ENCODE measurements at places on chromosomes 3 and 15.

- DNase-seq = no peak
Observed at GRCh38 chr3:62365391-62366125, 7.8 kb downstream of the FEZF2 start.

- DNase-seq = no peak
Observed at GRCh38 chr3:12931273-12931905, 90.0 kb upstream of the RPL32 start.

GRCh38 chr3:157226173-157226847, 66.4 kb upstream of the CCNL1 start:
- DNase-seq = no peak

GRCh38 chr3:38119821-38120692, 16.9 kb downstream of the ACAA1 start:
- no peak for DNase-seq

DNA sequence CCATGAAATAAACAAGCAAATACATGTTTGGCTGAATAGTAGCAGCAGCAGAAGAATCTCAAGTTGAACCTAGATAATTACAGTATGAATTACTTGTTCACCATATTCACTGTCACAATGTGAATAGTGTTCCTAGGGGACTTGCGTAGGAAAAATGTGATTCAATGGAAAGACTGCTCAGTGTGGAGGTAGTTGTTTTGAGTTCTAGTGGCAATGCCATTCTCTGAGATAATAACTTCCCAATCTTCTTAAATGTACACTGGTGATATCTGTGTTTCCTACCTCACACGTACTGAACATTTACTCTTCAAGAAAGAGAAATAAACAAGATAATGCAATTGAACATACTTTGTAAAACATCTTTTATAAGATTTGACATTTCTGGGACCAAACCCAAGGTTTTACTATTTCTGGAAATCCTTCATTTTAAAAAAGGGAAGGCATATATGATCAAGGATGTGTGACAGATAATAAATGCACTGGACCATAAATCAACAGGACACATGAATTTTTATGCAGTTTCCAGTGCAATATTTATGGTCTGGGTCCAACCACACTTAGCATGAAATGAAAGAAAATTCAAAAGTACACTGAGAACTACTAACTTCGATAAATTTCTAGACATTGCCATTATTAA, 598.3 kb upstream of the ZNF385D start:
- no peak for DNase-seq

- no peak for DNase-seq
Observed at GRCh38 chr3:98796334-98796733, 33.2 kb downstream of the ST3GAL6 start.

GRCh38 chr15:101068961-101069653, 149.9 kb downstream of the LRRK1 start:
- DNase-seq = no peak

- no peak for DNase-seq
Observed at GRCh38 chr3:105787453-105787852, 81.4 kb downstream of the CBLB start.

DNA sequence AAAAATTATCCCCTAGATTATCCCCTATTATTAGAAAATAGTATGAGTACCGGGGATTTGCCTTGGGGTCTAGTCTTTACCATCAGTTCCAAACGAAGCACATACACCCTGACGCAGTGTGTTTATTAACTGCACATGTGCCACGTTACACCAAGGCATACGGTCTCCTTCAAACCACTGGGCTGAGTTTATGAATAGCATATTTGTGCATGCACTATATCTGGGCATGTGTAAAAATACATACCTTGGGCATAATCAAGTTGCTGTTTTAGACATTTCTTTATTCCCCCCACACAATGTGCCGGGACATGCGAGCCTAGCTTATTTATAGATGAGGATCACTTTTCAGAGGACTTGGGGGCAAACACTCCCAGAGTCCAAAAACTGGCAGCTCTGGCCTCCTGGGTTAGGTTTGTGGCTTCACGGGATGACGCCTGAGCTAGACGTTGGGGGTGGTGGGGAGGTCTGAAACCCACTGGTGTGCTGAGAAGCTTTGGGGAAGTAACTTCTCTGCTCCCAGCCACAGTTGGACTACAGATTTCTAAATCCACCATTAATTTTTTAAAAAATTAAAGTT, 16.2 kb downstream of the IGDCC4 start:
- DNase-seq = no peak

- DNase-seq = no peak
Observed at GRCh38 chr3:105827959-105828358, 40.9 kb downstream of the CBLB start.

- no peak for DNase-seq
Observed at GRCh38 chr3:69203631-69204314, 81.4 kb upstream of the LMOD3 start.

GRCh38 chr3:124483915-124484470, 246.3 kb upstream of the UMPS start:
- no peak for DNase-seq

GRCh38 chr3:77577264-77577663, 537.4 kb downstream of the ROBO2 start:
- no peak for DNase-seq

GRCh38 chr15:86558252-86558651, 478.6 kb downstream of the AGBL1 start:
- no peak for DNase-seq

GRCh38 chr3:45223889-45224727, 2.0 kb downstream of the TMEM158 start:
- DNase-seq = no peak

DNA sequence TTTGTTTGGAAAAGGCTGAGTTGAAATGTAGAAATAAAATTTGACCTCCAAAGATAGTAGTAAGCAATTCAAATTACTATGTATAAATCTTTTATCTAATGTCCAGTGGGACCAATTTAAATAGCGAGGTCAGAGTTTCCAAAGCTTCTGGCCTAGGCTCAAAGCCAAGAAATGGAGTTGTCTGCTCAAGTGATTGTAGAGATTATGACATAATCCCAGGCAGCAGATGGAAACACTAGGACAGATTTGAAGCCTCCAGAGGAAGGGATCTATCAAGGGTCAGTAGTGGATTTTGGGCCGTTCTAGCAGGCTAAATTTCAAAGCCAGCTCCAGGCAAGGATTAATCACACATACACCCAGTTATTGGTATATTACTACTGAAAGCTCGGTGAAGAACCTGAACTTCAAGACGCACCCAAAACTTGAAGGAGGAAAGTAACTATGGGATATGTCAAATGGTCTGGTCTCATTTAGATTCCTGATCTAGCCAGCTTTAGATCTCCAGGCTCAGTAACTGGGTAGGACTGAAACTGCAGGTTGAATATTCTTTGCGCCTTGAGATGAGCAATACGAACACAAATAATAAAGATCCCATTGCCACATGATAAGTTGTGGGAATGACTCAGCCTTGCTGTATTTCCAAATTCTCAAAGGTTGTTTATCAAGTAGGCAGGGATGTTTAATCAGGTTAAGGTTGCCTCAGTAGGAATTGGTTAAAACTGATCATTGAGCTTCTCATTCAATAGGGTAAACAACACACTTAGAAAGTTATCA, 30.9 kb upstream of the ARRDC4 start:
- no peak for DNase-seq

DNA sequence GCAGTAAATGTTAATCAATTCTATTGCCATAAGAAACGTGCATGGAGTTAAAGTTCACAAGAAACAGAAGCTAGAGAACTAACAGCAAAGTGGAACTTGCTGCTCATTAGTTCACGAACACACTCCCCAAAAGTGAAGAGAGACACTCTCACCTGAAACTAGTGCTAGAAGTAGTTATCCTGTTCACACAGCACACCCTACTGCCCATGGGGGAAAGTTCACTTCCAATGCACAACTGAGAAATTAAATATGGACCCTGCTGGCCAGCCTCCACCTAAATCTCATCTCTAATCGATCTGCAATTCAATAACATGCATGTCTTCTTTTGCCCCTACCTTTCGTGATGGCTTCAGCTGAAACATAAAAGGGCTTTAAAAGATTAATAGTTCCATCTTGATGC, 39.4 kb upstream of the FRMD4B start:
- DNase-seq = no peak

DNA sequence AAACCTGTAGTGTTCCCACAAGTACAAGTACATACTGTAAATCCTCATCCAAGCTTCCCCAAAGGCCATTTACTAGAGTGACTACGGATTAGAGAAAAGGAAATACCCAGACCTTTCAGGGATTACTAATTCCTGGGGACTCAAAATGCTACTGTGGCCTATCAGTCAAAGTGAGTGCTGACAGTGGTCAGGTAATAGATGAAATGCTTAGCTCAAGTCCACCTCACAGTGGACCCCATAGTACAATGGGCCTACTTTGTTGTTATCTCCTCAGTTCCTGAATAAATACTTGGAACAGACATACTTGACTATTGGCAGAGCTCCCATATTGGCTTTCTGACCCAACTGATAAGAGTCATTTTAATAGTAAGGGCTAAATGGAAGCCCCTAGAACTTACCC, 61.6 kb downstream of the MAP4 start:
- DNase-seq = no peak

- DNase-seq = no peak
Observed at GRCh38 chr3:112096176-112096575, 10.0 kb downstream of the C3orf52 start.

GRCh38 chr3:36416599-36416998, 36.3 kb downstream of the STAC start:
- DNase-seq = no peak

DNA sequence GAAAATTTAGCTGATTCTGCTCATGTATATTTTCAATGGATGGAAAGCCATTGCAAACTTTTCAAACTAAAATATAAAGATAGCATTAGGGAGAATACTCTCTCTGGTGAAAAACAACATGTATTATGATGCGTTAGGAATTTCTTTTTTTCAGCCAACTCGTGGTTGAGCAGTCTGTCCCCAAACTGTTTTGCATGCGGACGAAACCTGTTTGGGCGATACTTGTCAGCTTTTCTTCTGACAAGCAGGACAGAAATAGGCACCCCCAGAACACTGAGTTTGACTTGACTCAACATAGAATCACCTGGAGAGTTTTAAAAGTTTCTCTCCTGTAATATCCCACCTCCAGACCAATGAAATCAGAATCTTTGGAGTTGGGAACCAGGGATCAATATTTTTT, 417.5 kb upstream of the TPRG1 start:
- DNase-seq = no peak

DNA sequence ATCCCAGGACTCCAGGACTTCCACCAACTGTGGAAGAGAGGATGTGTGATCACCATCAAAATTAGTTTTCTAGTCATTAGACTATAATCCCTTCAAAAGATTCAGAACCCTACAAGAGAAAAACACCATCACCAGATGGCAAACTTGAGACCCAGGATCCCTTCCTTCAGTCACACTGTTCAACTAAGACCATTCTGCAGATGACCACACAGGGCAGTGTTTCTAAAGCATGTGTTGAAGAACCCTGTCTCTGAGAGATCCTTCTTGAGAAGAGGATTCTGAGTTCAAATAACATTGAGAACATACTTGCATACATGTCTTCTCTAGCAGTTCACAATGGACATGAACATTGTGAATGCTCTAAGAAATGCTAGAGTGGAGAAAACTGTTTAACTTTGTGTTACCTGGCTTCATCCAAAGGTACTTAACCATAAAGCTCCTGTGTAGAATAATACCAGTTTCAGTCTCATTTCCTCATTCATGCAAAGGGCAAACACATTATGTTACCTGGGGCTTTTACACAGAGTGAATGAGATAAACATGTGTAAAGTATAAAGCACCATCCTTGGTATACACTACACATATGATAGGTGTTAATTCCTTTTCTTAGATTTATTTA, 2.4 kb upstream of the ADGRG7 start:
- no peak for DNase-seq

GRCh38 chr3:56192001-56192400, 276.3 kb downstream of the ERC2 start:
- DNase-seq = no peak

GRCh38 chr3:21944251-21944650, 193.2 kb upstream of the ZNF385D start:
- no peak for DNase-seq

DNA sequence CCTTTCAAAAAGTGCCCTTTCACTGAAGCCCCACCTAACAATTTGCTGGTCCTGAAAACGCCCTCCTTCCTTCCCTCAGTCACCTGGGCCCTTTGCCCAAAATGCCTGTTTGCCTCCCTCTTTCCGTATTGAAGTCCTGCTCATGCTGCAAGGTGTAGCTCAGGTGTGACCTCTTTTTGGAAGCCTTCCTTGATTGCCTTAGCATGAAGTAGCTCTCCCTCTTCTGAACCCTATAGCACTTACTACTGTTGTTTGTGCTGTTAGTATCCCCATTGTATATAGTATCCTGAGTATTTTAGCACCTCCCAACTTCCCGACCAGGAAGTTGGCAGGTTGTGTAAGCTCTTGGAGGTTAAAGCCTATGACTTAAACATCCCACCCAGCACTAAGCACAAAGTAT, 1.7 kb downstream of the PLS1 start:
- DNase-seq = no peak

- no peak for DNase-seq
Observed at GRCh38 chr3:137746808-137747207, 17.3 kb upstream of the SOX14 start.

GRCh38 chr3:71432044-71432975, 151.2 kb downstream of the FOXP1 start:
- DNase-seq = no peak

- peak; percentile 58 for DNase-seq
Observed at GRCh38 chr3:129003578-129004112, 2.5 kb downstream of the EFCC1 start.

GRCh38 chr3:171258316-171258715, 201.9 kb downstream of the TNIK start:
- no peak for DNase-seq

DNA sequence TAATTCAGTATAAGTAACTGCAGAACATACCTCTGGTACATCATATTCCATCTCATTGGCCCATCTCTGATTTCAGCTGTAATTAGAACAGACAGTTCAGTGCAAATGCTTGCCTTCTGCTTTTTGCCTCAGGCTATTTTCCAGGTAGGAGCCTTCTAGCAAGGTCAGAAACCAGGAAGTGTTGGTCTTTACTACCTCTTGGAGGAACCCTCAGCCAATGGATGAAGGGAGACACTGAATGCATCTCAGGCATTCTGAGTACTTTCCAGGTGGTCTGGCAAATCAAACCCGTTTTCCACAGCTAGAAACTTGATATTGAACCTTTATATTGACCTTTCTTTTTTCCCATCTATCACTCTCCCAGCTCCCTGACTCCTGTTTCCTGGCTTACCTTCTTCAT, 348.5 kb upstream of the SOX2 start:
- no peak for DNase-seq

- DNase-seq = no peak
Observed at GRCh38 chr15:32706704-32707103, 11.1 kb upstream of the GREM1 start.

DNA sequence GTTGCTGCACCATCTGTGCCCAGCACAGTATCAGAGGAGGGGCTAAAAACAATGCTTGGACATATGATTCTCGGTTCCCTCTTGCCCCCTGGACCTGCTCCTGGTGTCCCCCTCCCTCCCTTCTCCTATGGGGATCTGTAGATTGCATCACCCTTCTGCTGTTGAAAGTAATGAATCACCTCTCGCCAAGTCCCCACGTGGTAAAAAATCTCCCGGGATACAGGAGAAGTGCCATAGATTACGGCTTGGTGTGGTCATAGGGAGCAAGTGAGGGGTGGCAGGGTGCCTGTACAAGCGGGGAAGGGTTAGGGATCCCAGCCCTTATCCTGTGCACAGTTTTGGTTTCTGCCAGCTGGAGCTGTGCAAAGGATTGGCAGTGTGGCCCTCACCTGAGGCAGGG, 37.7 kb downstream of the AMOTL2 start:
- DNase-seq = no peak

- no peak for DNase-seq
Observed at GRCh38 chr3:186534113-186534669, 10.0 kb downstream of the CRYGS start.
